ENCODE measurements at places on chromosomes 5 and 9.

- DNase-seq = no peak
These were observed 3.6 kb downstream of the CCL19 start for GRCh38 chr9:34687276-34688030.

GRCh38 chr9:34496149-34496712, 26.6 kb downstream of the ENHO start:
- no peak for DNase-seq

DNA sequence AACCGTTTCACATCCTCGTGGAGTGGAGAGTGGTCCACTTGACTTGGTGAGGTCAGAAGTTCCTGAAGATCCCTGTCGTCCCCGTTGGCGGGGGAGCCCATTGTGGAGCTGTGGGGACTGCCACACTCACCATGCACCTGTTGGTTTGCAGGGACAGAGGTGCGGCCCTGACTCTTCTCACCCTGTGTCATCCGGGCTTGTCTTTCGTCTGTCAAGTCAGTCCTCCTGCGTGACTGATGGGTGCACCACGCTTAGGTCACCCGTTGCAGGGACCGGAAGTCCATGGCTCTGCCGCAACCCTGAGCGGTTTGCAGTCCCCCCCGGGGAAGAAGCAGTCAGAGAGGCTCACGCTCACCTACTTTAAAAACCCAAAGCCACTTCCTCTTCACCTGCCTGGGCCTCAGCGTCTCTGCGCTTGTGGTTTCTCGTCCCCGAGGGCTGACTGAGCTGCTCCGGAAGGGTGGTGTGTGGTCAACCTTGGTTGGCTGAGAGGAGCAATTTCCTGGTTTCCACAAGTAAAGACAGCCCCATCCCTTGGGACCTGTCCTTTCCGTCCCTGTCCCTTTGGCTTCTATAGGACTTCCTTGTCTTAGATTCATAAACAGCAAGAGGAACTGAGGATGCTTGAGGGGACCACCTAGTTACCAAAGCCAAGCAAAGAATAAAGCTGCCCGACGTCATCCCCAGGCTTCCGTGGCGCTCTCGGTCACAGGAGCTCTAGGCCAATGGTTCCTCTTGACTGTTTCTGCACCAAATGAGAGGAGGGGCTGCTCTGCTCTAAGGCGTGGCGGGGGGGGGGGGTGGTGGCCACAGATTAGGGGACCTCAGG, 53.2 kb downstream of the USP20 start:
- peak; percentile 77 for DNase-seq

- DNase-seq = no peak
These were observed 17.3 kb downstream of the ODF2 start for GRCh38 chr9:128473104-128473503.

DNA sequence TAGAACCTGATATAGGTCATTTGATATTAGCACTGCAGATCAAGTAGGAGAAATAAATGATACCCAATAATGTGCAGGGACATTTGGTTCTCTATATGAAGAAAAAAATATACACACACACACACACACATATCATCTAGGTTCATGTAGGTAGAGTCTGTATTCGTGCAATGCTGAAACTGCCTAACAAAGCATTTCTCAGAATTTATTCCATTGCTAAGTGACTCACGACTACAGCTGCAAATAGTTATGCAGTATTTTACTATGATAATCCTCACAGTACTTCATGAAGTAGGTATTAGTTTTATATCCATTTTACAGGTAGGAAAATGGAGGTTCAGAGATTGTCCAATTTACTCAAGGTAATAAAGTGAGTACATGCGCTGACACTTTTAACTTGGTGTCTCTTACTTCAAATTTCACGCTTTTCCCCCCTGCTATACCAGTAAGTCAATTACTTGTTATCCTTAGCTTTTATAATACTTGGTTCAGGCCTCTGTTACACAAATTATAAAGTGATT, 2.4 kb downstream of the GIN1 start:
- no peak for DNase-seq

DNA sequence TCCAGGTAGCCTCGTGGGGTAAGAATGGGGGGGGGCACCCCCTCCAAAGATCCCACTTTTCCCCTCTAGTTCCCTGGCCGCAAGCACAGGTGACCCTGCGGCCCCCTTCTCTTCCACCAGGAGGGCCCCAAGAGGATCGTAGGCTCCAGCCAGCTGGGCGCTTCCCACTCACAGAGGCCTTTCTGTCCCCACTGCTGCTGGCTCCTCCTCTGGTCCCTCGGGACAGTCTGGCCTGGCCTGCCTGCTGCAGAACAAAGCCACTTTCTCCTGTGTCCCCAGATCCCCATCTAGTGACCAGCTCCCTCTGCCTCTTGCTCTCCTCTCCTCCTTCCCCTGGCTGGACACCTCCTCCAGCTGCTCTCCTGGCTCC, 534 bp upstream of the SAPCD2 start:
- no peak for DNase-seq

GRCh38 chr9:124899845-124900244, 37.9 kb downstream of the ARPC5L start:
- DNase-seq = no peak

DNA sequence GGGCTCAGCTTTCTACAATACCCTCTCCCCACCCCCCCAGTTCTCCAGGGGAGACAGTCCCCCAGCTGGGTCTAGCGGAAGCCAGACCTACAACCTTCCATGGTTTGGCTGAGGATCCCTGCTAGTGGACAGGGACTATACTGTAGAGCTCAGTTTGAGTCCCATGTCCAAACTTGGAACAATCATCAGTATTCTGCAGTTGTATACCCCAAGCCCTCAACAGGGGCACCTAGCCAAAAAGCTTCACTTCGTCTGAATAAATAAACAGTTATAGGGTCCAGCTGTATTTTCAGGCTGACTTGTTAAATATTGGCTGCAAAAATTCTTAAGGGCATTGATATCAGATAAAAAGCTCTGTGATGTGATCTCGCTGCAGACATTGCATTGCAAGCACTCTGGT, 15.4 kb upstream of the C9 start:
- no peak for DNase-seq

DNA sequence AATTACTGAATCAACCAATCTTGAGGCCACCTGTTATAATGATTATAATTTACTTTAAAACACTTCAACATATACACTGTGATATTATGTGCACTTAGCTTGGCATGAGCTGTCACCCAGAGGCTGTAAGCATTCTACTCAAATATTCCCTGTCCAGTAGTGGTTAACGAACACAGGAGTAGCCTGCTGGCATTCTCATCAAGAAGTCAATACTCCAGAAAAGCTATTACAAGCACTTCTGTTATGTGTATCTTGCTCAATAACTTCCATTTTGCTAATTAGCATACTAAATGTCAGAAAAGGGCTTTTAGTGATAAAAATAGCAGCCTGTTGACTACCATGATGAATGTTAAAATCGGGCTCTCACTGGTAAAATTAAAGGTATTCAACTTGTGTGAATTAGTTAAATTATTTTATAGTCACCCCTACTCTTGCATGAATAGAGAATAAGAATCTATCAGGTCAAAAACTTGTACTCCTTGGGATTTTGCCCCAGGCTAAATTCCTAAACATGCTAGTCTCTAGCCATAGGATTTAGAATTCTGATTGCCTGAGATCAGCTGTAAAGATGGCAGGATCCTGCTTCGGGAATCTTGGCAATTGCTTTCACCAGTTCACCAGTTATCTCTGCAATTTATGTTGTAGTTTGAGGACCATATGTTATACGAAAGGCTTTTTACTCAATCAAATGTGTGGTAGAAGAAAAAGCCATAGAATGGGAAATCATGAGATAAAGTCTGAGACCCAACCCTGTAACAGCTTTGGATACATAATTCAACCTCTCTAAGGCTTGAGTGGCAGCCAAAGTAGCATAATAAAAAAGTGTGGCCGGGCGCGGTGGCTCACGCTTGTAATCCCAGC, 43.4 kb upstream of the PAM start:
- DNase-seq = no peak

- DNase-seq = no peak
These were observed 46.0 kb downstream of the C9orf152 start for GRCh38 chr9:110161940-110162339.

GRCh38 chr5:78753093-78753531, 104.5 kb upstream of the LHFPL2 start:
- DNase-seq = no peak

DNA sequence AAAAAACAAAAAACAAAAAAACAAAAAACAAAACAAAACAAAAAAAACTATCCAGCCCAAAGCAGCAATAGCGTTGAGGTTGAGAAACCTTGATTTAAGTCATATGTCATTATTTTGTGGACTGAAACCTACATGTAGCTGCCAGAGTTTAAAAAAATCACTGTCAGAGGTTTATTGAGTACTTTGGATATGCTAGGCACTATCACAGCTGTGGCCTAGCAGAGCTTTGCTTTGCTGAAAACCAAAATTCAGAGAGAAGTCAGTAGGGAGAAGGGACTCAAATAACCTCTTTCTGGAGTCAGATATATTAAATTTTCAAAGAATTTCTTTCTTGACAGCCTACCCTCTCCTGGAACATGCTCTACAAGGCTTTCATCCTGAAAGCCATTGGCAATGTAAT, 151.5 kb downstream of the TARS1 start:
- DNase-seq = no peak

DNA sequence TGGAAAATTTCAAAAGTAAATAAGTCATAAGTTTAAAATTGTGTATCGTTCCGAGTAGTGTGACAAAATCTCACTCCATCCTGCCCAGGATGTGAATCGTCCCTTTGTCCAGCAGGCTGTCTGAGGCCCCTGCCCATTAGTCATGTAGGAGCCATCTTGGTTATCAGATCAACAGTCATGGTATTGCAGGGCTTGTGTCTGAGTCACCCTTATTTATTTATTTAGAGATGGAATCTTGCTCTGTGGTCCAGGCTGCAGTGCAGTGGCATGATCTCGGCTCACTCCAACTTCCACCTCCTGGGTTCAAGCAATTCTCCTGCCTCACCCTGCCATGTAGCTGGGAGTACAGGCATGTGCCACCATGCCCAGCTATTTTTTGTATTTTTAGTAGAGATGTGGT, 30.2 kb downstream of the ITGA2 start:
- no peak for DNase-seq

DNA sequence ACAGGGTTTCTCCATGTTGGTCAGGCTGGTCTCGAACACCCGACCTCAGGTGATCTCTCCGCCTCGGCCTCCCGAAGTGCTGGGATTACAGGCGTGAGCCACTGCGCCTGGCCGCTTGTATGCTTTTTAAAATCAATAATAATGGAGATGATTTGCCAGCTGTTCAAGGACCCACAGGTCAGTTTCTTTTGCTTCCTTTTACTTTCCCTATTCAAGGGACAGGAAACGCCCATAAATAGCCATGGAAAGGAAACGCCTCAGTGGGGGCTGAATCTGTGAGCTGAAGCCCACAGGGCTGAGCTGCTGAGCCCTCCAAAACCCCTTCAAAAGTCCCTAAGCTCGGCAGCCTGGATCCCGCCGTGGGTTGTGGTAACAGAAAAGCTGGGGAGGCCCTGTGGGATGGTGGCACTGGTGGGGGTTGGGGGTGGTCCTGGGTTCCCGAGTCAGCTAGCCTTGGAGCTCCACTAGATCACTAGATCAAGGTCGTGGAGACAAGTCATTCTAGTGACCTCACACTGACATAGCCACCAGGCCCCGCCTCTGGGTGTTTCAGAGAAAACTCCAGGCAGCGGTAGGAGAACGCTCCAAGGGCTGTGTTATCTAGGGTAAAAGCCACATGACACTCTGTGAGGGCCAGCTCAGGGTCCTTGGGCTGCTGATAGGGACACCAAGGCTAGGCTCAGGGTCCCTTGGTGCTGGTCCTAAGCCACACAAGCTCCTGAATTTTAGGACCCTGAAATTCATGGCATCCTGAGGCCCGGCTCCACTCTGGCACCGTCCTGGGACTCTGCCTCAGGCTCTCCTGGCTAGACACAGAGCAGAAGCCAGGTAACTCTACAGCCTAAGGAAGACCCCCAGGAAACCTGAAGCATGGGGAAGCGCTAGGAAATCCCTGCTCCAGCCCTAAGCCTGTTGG, 18.0 kb upstream of the DUSP1 start:
- DNase-seq = no peak

GRCh38 chr5:67037171-67037570, 159.4 kb downstream of the CD180 start:
- no peak for DNase-seq

- DNase-seq = no peak
These were observed 74.5 kb downstream of the APTX start for GRCh38 chr9:32926911-32927310.

GRCh38 chr5:124952079-124952478, 205.6 kb upstream of the ZNF608 start:
- DNase-seq = no peak

DNA sequence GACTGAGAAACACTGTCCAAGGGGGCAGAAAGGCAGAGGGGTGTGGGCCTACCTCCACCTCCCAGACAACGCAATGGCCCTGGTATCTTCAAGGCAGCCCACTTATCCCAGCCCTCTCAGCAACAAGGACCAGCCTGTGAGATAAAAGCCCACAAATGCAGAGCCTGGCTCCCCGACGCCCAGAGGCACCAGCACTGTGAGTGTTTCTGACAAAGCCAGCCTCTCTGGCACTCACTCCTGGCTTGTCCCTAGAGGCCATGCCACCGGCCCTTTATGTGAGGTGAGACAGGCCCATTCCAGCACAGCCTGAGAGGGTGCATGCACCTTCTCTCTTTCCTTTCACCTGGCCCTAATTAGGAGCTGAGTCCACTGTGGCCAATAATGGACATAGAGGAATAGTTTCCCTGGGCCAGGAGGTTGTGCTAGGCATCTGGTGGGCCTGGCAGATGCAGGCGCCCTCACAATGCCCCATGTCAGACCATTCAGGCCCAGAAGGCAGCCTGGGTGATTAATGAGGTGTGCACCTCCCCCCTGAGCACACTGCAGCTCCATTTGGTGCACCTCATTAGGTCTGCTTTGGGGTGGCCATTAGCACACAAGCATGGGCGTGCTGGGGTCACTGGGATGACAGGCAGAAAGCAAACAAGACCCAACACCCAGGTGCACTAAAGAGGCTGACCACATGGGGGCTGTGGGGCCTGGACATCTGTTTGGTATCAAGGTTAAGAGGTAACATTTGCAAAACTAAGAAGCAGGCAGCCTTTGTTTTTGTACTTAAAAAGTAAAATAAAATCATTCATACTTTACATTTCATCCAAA, 176.0 kb downstream of the MED10 start:
- no peak for DNase-seq

DNA sequence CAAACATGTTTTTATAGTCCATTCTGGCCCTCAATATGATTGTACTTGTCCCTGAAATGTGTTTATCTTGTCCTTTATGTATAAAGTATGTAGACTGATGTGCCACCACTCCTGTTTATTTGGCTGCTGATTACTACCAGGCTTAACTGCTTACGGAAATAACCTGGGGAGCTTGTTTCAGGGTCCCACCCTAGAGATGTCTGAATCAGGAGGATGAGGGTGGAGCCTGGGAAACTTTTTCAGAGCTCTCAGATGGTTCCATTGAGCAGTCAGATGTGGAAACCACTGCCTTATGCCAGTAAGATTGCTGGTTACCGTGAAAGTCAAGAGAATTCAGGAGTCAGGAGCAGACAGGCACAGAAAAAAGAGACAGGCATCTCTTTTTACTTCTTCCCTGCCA, 19.2 kb downstream of the SLC23A1 start:
- DNase-seq = no peak

All from stimulated activated CD8-positive, alpha-beta memory T cell treated with anti-CD3 and anti-CD28 coated beads, Interleukin-7, amount 100 ng/mL, for 1 hour (primary cell).